ENCODE measurements at places on chromosomes 2 and 18.
A peak's percentile ranks its signal among the peaks of the same experiment; 100 is the strongest.

- no peak for DNase-seq
Measured at GRCh38 chr2:22737144-22737543, 647.8 kb upstream of the KLHL29 start.

DNA sequence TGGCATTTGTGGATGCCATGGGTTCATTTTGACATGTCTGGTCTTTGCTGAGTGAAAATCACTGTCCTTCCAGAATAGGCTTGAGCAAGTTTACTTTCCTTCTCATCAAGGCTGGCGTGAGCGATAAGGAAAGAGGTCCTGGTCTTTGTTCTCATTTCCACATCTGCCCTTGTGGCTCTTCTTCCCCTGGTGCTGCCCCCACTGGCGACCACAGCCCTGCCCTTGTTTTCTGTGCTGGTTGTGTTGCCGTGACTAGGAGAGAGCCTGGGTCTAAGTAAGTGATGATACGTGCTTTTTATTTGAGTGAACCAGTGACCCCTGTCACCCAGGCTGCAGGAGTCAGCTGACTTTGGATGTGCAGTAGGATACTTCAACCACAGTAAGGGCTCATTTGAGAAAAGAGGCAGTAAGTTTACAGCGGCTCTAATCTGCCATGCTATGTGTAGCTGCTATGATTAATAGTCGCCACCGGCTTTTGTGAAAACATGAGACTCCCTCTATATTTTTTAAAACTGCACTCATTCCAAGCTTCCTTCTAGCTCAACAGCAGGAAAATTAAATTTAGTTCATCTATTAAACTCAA, 441.7 kb downstream of the RNF144A start:
- DNase-seq, result no peak

DNA sequence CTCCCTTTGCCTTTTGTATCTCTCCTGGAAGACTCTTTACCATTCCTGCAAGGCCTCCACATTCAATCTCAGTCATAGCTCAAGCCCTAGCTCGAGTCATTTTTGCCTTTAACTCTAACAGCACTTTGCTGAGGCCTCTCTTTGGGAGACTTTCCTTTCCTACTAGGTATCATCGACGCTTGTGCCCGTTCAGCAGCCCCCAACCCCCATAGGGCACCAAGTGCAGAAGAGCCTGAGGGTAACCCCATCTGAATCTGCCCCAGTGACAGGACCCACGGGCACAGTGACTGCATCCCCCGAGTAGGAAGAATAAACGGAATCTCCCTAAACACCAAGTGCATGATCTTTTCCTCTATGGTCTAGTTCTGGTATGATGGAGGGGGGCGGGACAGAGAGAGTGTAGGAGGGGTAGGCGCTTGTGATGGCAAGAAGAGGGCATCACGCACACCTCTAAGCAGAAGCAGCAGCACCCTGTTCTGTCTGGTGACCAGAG, 66.3 kb downstream of the UXS1 start:
- DNase-seq, result no peak

GRCh38 chr18:78773819-78774218, 205.8 kb upstream of the SALL3 start:
- DNase-seq, result no peak

GRCh38 chr2:237674731-237675276, 47.4 kb downstream of the LRRFIP1 start:
- peak; percentile 61 for DNase-seq

Measured in head of caudate nucleus (tissue), 42 donors.